ENCODE measurements at places on chromosomes 16 and 17.

GRCh38 chr17:30927756-30928155 is 6.0 kb downstream of the ADAP2 start:
- H3K27ac ChIP-seq, result no peak overlapping the region
- no peak overlapping the region for H3K4me3 ChIP-seq
- peaks cover 21% of the 10 kb centered on the region for H3K27me3 ChIP-seq

- H3K4me1 ChIP-seq, result no peaks in the 10 kb centered on the region
- H3K27ac ChIP-seq, result no peak overlapping the region
- H3K4me3 ChIP-seq, result no peak overlapping the region
Measured at GRCh38 chr16:85101956-85102630, 10.2 kb downstream of the CIBAR2 start.

DNA sequence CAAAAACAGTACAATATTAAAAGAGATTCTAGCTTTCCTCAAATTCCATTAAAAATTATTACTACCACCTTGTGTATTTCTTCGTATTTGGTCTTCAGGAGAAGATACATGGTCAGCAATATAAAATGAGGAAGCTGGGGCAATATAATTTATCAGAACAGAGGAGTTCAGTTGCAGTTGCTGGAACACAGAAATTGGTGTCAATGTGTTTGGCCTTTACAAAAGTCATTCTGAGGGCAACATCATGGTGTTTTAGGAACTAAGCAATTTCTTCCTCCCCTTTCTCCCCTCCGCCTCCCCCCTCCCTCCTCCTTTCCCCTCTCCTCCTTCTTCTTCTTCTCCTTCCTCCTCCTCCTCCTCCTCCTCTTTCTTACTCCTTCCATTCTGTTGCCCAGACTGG is 102.1 kb downstream of the YPEL2 start:
- peaks cover 10% of the 10 kb centered on the region for H3K4me1 ChIP-seq
- no peak overlapping the region for H3K27ac ChIP-seq
- DNase-seq, result no peak
- no peaks in the 10 kb centered on the region for H3K27me3 ChIP-seq
- no peak overlapping the region for H3K4me3 ChIP-seq

- peaks cover 36% of the 10 kb centered on the region for H3K4me1 ChIP-seq
- DNase-seq, result peak; percentile 74
- no peaks in the 10 kb centered on the region for H3K27me3 ChIP-seq
- H3K27ac ChIP-seq, result peak overlapping the region; percentile 72
Measured at GRCh38 chr17:63841350-63842172, 924 bp downstream of the SMARCD2 start.

- DNase-seq, result no peak
- peaks cover 4% of the 10 kb centered on the region for H3K36me3 ChIP-seq
- H3K27me3 ChIP-seq, result no peaks in the 10 kb centered on the region
- H3K27ac ChIP-seq, result no peak overlapping the region
- no peaks in the 10 kb centered on the region for H3K4me1 ChIP-seq
- no peak overlapping the region for H3K4me3 ChIP-seq
Measured at GRCh38 chr16:78431701-78432100, 332.2 kb downstream of the WWOX start.

Data from large intestine (tissue), 12 donors.